ENCODE measurements at places on chromosomes 16 and 17. TPM values are rescaled to one million over a fixed set of nuclear protein-coding genes. Genes with fewer than 3 reads are reported as not detected.

The ZP2 gene
- not detected for total RNA-seq

The GPR179 gene
- 0.10 TPM for total RNA-seq

The SLX1A gene
- 10.9 TPM for total RNA-seq

The ABAT gene
- 22.8 TPM for total RNA-seq

The RAP1GAP2 gene
- 7.8 TPM for total RNA-seq

The SDK2 gene
- 11.2 TPM for total RNA-seq
